ENCODE measurements at places on chromosomes 3 and 15. TPM values are rescaled to one million over a fixed set of nuclear protein-coding genes. Genes with fewer than 3 reads are reported as not detected.

RTP3 gene
- total RNA-seq: not detected

- peaks cover 32% of the 10 kb centered on the region for H3K4me1 ChIP-seq
- H3K27ac ChIP-seq: peak overlapping the region; percentile 95
- H3K27me3 ChIP-seq: no peaks in the 10 kb centered on the region
- peak; percentile 35 for DNase-seq
- H3K4me3 ChIP-seq: peak overlapping the region; percentile 95
- no peaks in the 10 kb centered on the region for H3K36me3 ChIP-seq
Measured at GRCh38 chr3:120093119-120093910, 932 bp downstream of the GSK3B start.

GRCh38 chr3:14874784-14875183 lies 56.0 kb downstream of the FGD5 start:
- H3K4me3 ChIP-seq: no peak overlapping the region
- H3K36me3 ChIP-seq: no peaks in the 10 kb centered on the region
- H3K4me1 ChIP-seq: no peaks in the 10 kb centered on the region
- H3K27me3 ChIP-seq: peaks cover 49% of the 10 kb centered on the region
- H3K27ac ChIP-seq: no peak overlapping the region

DNA sequence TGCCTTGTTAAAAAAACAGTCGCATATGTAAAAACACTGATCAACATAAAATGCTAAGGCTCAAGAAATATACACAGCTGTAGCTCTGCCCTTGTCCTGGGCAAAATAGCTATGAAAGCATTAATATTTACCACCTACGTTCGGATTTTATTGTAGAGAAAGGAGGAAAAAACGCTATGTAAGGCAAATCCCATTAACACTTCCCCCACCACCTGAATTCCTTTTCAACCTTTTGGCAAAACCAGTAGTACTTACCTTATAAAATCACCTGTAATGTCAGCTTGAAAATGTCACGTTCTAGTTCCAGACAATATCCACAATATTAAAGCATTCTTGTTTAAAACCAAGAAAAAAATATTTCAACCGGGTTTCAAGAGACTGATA lies 3.6 kb downstream of the TRA2B start:
- H3K4me3 ChIP-seq: peak overlapping the region; percentile 89

GRCh38 chr3:9396301-9396631 lies 1.1 kb upstream of the SETD5 start:
- H3K4me3 ChIP-seq: peak overlapping the region; percentile 80
- H3K27ac ChIP-seq: peak overlapping the region; percentile 92
- peaks cover 48% of the 10 kb centered on the region for H3K4me1 ChIP-seq
- peaks cover 44% of the 10 kb centered on the region for H3K36me3 ChIP-seq
- DNase-seq: peak; percentile 94
- H3K27me3 ChIP-seq: no peaks in the 10 kb centered on the region

GRCh38 chr3:2311022-2311421 lies 212.4 kb downstream of the CNTN4 start:
- no peaks in the 10 kb centered on the region for H3K27me3 ChIP-seq
- H3K36me3 ChIP-seq: no peaks in the 10 kb centered on the region
- no peak overlapping the region for H3K4me3 ChIP-seq

DNA sequence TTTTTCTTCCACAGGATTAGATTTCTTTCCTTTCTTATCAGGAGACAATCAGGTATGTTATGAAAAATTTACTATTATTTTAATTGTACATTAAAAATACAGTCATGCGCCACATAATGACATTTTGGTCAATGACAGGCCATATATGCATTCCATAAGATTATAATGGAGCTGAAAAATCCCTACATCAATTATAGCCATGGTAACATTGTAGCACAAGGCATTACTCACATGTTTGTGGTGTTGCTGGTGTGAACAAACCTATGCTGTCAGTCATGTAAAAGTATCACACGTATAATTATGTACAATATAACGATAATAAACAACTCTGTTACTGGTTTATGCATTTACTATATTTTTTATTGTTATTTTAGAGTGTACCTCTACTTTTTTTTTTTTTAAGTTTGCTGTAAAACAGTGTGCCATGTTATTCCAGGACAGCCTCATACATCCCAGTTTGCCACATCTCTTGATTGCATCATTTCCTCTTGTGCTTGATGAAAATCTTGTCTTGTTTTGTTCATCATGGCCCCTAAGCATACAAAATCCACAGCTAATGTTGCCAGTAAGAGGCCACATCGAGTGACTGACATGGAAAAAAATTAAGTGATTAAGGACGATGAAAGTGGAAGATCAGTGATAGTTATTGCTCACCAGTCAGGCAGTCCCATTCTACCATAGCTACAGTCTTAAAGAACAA lies 21.4 kb downstream of the CALML4 start:
- no peak for DNase-seq
- no peak overlapping the region for H3K27ac ChIP-seq
- H3K4me1 ChIP-seq: no peaks in the 10 kb centered on the region
- peaks cover 25% of the 10 kb centered on the region for H3K36me3 ChIP-seq
- no peaks in the 10 kb centered on the region for H3K27me3 ChIP-seq

DNA sequence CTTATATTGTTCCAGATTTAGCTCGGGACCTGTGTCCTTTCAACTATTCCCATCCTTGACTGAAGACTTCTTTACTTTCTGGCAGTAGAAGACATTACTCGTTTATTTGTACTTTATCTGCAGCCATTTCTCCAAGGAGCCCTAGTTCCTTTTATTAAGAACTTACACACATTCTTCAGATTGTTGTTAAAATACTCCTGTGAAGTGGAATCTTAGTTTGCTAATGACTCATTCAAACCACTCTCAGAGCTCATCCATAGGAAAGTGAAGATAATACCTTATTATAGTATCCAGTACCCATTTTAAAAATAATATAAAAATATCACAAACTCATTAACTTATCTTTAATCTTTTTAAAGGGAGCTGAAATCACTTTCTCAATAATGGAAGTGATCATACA lies 63.5 kb downstream of the C3orf70 start:
- H3K4me1 ChIP-seq: no peaks in the 10 kb centered on the region
- DNase-seq: peak; percentile 25
- H3K4me3 ChIP-seq: no peak overlapping the region
- no peaks in the 10 kb centered on the region for H3K36me3 ChIP-seq
- peaks cover 65% of the 10 kb centered on the region for H3K27me3 ChIP-seq
- no peak overlapping the region for H3K27ac ChIP-seq

DNA sequence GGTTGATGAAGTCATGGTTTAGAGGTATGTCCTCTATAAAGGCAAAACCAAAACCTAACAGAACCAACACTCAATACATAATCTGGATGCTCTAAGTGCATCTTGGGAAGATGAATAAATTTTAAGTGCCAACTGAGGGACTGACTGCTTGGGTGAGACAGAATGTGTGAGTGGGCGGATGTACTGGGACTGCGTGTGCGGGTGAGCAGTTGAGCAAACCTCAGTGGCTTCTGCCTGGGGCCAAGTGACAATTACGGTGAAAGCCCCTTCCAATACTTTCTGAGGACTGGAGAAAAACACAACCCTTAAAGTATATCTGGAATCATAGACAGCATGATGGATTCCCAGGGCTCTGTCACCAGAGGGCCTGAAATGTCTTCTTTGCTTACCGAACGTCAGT lies 80.1 kb upstream of the FEZF2 start:
- 0 out of 2 replicates have a peak, but pooled peaks cover 5% of the 10 kb centered on the region for H3K27me3 ChIP-seq
- no peaks in the 10 kb centered on the region for H3K4me1 ChIP-seq
- H3K36me3 ChIP-seq: no peaks in the 10 kb centered on the region
- no peak overlapping the region for H3K4me3 ChIP-seq
- DNase-seq: no peak
- H3K27ac ChIP-seq: no peak overlapping the region

DNA sequence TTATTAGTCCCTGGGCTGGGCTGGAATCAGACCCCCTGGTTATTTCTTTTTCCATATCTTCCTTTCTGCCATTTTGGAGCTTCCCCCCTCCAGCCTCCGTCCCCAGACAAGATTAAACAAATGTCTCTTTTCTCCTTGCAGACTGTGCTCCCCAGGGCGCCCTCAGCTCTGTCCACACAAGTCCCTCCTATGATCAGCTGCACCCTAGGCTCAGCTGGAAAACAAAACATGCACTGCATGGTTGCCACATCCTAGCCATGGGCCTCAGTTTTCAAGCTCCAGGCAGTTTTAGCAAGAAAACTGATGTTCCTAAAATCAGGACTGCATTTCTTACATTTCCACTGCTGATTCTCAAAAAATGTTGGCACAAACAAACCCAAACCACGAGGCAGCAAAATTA lies 23.5 kb upstream of the RFTN1 start:
- H3K4me3 ChIP-seq: no peak overlapping the region
- no peaks in the 10 kb centered on the region for H3K36me3 ChIP-seq
- H3K27ac ChIP-seq: no peak overlapping the region

GRCh38 chr3:99704417-99704816 lies 66.0 kb downstream of the COL8A1 start:
- no peak overlapping the region for H3K27ac ChIP-seq
- H3K27me3 ChIP-seq: no peaks in the 10 kb centered on the region
- H3K4me1 ChIP-seq: no peaks in the 10 kb centered on the region
- H3K4me3 ChIP-seq: no peak overlapping the region
- no peaks in the 10 kb centered on the region for H3K36me3 ChIP-seq
- DNase-seq: no peak

GRCh38 chr15:28783873-28784272 lies 64.6 kb downstream of the GOLGA6L7 start:
- H3K4me3 ChIP-seq: no peak overlapping the region
- no peak overlapping the region for H3K27ac ChIP-seq
- H3K36me3 ChIP-seq: no peaks in the 10 kb centered on the region
- no peaks in the 10 kb centered on the region for H3K4me1 ChIP-seq

- no peak overlapping the region for H3K27ac ChIP-seq
- DNase-seq: peak; percentile 36
- no peaks in the 10 kb centered on the region for H3K27me3 ChIP-seq
- peak overlapping the region; percentile 82 for H3K4me3 ChIP-seq
- no peaks in the 10 kb centered on the region for H3K36me3 ChIP-seq
- H3K4me1 ChIP-seq: peaks cover 25% of the 10 kb centered on the region
Measured at GRCh38 chr3:38454178-38454883, 641 bp downstream of the ACVR2B start.

DNA sequence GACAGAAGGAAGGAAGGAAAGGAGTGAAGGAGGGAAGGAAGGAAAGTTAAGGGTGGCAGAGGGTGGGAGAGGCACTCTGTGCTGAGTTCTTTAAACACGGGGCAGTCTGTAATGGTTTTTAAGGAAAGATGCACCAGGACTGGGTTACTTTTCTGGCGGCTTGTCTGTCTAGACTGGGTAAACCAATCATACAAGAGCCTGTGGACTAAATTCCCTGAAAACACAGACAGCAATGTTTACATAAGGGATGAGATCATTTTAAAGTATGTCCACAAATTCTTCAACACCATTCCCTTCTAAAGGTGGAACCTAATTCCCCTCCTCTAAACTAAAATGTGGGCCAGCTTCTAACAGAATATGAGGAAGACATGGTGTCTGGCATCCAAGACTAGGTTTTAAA lies 235.5 kb upstream of the IGF1R start:
- peaks cover 63% of the 10 kb centered on the region for H3K27me3 ChIP-seq
- no peaks in the 10 kb centered on the region for H3K36me3 ChIP-seq
- H3K4me3 ChIP-seq: no peak overlapping the region
- H3K27ac ChIP-seq: no peak overlapping the region
- no peaks in the 10 kb centered on the region for H3K4me1 ChIP-seq
- DNase-seq: peak; percentile 10
